ENCODE measurements at places on chromosomes 5 and 9. TPM values are rescaled to one million over a fixed set of nuclear protein-coding genes. Genes with fewer than 3 reads are reported as not detected.

Gene PLAC8L1
- total RNA-seq = 0.20 TPM

Gene SPIN1
- 50.4 TPM for total RNA-seq

Gene SPINK9
- total RNA-seq = not detected

Gene CPLANE1
- total RNA-seq = 30.5 TPM

Gene MYORG
- total RNA-seq = 0.73 TPM
